Gastrocnemius medialis (tissue), 4 donors: ENCODE measurements at places on chromosomes 11 and 22. TPM values are rescaled to one million over a fixed set of nuclear protein-coding genes. Genes with fewer than 3 reads are reported as not detected.
A peak's percentile ranks its signal among the peaks of the same experiment; 100 is the strongest.

GRCh38 chr11:75536786-75537641 is 11.3 kb upstream of the GDPD5 start:
- H3K36me3 ChIP-seq, result no peaks in the 10 kb centered on the region
- no peak overlapping the region for H3K4me3 ChIP-seq
- no peak overlapping the region for H3K27ac ChIP-seq

Gene SLC37A2
- 2.1 TPM for total RNA-seq

Gene DCUN1D5
- total RNA-seq, result 50.7 TPM

GRCh38 chr22:28395920-28396753 is 283.5 kb downstream of the TTC28 start:
- H3K4me1 ChIP-seq, result no peaks in the 10 kb centered on the region
- H3K4me3 ChIP-seq, result no peak overlapping the region
- no peak overlapping the region for H3K27ac ChIP-seq
- no peak for DNase-seq
- no peaks in the 10 kb centered on the region for H3K36me3 ChIP-seq

DNA sequence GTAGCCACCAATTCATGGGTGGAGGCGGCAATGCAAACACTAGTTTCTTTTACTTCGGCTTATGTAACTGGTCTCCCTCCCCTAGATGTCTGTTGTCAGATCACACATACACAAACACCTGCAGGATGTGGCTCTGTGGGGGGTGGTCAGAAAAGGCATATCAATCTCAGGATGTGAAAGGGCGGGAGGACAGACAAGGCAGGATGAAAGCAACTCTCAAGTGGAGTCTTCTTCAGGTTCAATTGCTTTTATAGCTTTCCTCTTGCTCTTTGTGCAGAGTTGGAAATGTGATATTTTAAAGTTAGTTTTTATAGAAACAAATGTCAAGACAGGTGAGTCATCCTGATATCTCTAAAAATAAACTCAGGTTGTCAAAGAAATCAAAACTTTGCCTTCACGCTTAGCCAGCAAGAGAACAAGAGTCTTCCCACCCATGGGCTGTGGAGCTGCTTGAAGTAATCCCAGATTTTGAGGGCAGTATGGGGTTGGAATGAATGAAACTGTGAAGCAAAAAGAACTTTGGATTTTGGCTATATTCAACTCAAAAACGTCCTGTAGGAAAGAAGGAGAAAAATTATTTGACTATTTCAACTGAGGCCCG is 423.4 kb downstream of the GUCY1A2 start:
- no peak overlapping the region for H3K27ac ChIP-seq
- H3K27me3 ChIP-seq, result no peaks in the 10 kb centered on the region
- H3K36me3 ChIP-seq, result no peaks in the 10 kb centered on the region
- no peak overlapping the region for H3K4me3 ChIP-seq
- DNase-seq, result no peak

- no peaks in the 10 kb centered on the region for H3K27me3 ChIP-seq
- DNase-seq, result peak; percentile 61
- H3K4me1 ChIP-seq, result peaks cover 41% of the 10 kb centered on the region
- no peaks in the 10 kb centered on the region for H3K36me3 ChIP-seq
Observed at GRCh38 chr22:17890892-17891291, 116.6 kb upstream of the BID start.

GRCh38 chr11:13465909-13466371 is 2.9 kb upstream of the BTBD10 start:
- H3K4me1 ChIP-seq, result peaks cover 13% of the 10 kb centered on the region
- H3K27me3 ChIP-seq, result no peaks in the 10 kb centered on the region
- H3K36me3 ChIP-seq, result no peaks in the 10 kb centered on the region
- no peak overlapping the region for H3K27ac ChIP-seq
- no peak for DNase-seq

DNA sequence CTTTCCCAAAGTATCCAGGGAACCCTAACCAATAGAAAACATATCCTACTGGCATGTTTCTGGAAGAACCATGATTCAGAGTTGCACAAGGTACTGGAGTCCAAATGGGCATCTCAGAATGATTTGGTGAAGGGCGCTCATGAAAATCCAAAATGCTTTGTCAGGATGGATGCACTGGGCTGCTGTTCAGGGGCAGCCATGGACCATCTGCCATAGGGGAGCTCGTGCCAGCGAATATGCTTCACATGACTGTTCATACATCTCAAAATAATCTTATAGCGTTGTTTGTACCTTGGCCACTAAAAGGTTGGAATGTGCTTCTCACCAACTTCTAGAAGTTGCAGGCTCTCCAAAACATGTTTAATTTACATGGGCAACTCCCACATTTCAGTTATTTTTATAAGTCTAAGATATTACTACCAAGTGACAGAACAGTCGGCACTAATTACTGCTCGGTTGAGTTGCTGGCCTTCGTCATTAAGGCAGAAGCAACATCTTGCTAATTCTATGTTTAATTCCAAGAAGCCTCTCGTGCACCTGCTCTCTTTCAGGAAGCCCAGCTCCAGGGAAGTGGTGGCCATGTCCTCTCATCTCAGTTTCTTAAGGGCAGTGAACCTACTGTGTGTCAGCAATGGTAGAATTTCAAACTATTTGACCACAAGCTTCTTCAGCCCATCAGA is 1497.7 kb downstream of the TBC1D22A start:
- no peaks in the 10 kb centered on the region for H3K36me3 ChIP-seq
- no peak overlapping the region for H3K4me3 ChIP-seq
- no peaks in the 10 kb centered on the region for H3K4me1 ChIP-seq
- H3K27me3 ChIP-seq, result peaks cover under 1% of the 10 kb centered on the region

- no peak overlapping the region for H3K27ac ChIP-seq
- H3K36me3 ChIP-seq, result no peaks in the 10 kb centered on the region
- DNase-seq, result no peak
- no peaks in the 10 kb centered on the region for H3K4me1 ChIP-seq
- H3K4me3 ChIP-seq, result no peak overlapping the region
- no peaks in the 10 kb centered on the region for H3K27me3 ChIP-seq
Observed at GRCh38 chr11:100467821-100468508, 219.1 kb upstream of the ARHGAP42 start.

- no peak overlapping the region for H3K4me3 ChIP-seq
- H3K4me1 ChIP-seq, result no peaks in the 10 kb centered on the region
- H3K27ac ChIP-seq, result peak overlapping the region; percentile 81
- H3K27me3 ChIP-seq, result peaks cover 25% of the 10 kb centered on the region
- DNase-seq, result no peak
- no peaks in the 10 kb centered on the region for H3K36me3 ChIP-seq
Observed at GRCh38 chr22:50670914-50671538, 1.6 kb upstream of the SHANK3 start.

Gene DTX4
- total RNA-seq, result 0.39 TPM

DNA sequence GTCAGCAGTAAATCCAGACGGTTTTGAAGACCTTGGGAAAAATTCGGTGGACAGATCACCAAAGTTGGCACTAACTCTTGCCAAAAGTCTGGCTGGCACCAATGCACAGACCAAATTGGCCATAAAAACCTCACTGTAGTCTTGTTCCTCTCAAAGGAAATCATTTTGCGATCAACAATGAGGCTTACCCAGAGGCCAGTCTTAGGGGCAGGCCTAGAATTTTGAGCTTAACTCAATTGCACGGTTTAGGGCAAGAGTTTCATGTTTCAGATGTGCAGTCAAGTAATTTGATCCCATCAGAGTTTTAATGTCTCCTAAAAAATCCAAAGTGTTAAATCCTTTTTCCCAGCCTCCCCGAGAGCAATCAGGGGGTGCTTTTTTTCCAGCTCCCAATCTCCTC is 19.0 kb downstream of the MPPED2 start:
- H3K36me3 ChIP-seq, result no peaks in the 10 kb centered on the region
- no peak overlapping the region for H3K27ac ChIP-seq
- no peaks in the 10 kb centered on the region for H3K27me3 ChIP-seq
- no peaks in the 10 kb centered on the region for H3K4me1 ChIP-seq
- no peak overlapping the region for H3K4me3 ChIP-seq

DNA sequence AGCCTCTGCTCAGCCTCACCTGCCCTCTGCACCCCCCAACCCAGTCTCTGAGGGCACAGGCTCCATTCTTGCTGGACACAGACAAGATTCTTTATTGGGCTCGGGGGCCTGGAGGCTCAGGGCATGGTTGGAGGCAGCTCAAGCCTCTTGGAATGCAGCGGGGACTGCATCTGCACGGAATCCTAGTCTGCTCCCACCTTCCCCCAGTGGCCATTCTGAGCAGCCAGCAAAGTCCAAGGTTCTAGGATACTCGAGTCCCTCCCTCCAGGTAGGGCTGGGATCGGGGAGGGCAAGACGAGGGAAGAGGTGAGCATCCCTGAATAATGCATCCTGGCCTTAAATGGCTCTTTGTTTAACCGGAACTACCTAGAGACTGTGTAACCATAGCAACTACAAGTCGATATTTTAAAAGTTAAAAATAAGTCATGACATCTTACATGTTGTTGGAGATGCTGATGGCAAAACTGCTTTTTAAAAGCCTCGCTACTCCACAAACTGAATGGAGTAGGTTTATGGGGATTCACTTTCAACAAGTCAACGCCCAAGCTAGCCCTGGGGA is 10.7 kb upstream of the IGSF22 start:
- no peak overlapping the region for H3K4me3 ChIP-seq
- no peaks in the 10 kb centered on the region for H3K36me3 ChIP-seq
- no peak overlapping the region for H3K27ac ChIP-seq
- no peaks in the 10 kb centered on the region for H3K4me1 ChIP-seq
- no peaks in the 10 kb centered on the region for H3K27me3 ChIP-seq
- no peak for DNase-seq

GRCh38 chr11:97740801-97741151 is 1280.0 kb upstream of the CNTN5 start:
- no peaks in the 10 kb centered on the region for H3K36me3 ChIP-seq
- no peaks in the 10 kb centered on the region for H3K27me3 ChIP-seq
- no peak overlapping the region for H3K4me3 ChIP-seq
- H3K27ac ChIP-seq, result no peak overlapping the region
- peaks cover 4% of the 10 kb centered on the region for H3K4me1 ChIP-seq
- no peak for DNase-seq

Gene ARHGAP20
- 0.72 TPM for total RNA-seq

GRCh38 chr11:3609416-3610265 is 32.2 kb downstream of the ART5 start:
- no peaks in the 10 kb centered on the region for H3K27me3 ChIP-seq
- H3K4me3 ChIP-seq, result no peak overlapping the region
- DNase-seq, result no peak
- H3K4me1 ChIP-seq, result peaks cover 8% of the 10 kb centered on the region
- no peaks in the 10 kb centered on the region for H3K36me3 ChIP-seq
- no peak overlapping the region for H3K27ac ChIP-seq

GRCh38 chr11:128518493-128519207 is 68.7 kb downstream of the ETS1 start:
- no peaks in the 10 kb centered on the region for H3K36me3 ChIP-seq
- peak overlapping the region; percentile 86 for H3K4me3 ChIP-seq
- peaks cover 36% of the 10 kb centered on the region for H3K4me1 ChIP-seq
- peak overlapping the region; percentile 88 for H3K27ac ChIP-seq
- H3K27me3 ChIP-seq, result no peaks in the 10 kb centered on the region

Gene IGLL5
- total RNA-seq, result 0.49 TPM

Gene CASP4
- total RNA-seq, result 17.2 TPM

DNA sequence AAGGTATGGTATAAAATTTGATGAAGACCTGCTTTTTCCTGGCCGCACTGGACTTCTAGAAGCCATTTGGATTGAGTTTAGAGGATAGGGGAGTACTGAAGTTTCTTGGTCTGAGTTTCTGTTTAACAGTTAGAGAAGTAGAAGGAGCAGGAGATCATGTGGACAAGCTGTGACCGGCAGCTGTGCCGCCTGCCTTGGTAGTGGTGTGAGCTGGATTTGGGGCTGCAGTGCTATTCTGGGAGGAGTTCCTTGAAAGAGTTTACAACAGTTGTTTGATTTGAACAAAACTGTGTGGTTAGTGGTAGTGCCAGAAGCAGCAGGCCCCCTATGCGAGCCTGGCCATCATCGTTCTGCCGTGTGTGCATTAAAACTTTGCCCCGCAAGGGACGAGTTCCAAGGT is 105.2 kb downstream of the PDHX start:
- H3K4me3 ChIP-seq, result no peak overlapping the region
- no peaks in the 10 kb centered on the region for H3K36me3 ChIP-seq
- no peak overlapping the region for H3K27ac ChIP-seq
- no peaks in the 10 kb centered on the region for H3K4me1 ChIP-seq

- no peaks in the 10 kb centered on the region for H3K36me3 ChIP-seq
- peak overlapping the region; percentile 91 for H3K4me3 ChIP-seq
- peak overlapping the region; percentile 87 for H3K27ac ChIP-seq
- no peaks in the 10 kb centered on the region for H3K27me3 ChIP-seq
Observed at GRCh38 chr22:50626850-50627641, 906 bp downstream of the ARSA start.

GRCh38 chr11:1706634-1707400 is 9.8 kb downstream of the KRTAP5-6 start:
- H3K4me1 ChIP-seq, result no peaks in the 10 kb centered on the region
- no peak overlapping the region for H3K27ac ChIP-seq
- DNase-seq, result peak; percentile 50
- H3K36me3 ChIP-seq, result no peaks in the 10 kb centered on the region

GRCh38 chr11:8265681-8266241 is 2.1 kb upstream of the LMO1 start:
- H3K4me1 ChIP-seq, result peaks cover 13% of the 10 kb centered on the region
- H3K27me3 ChIP-seq, result peaks cover 37% of the 10 kb centered on the region
- no peak overlapping the region for H3K4me3 ChIP-seq

Gene TLCD5
- 1.0 TPM for total RNA-seq

GRCh38 chr22:31271026-31271425 is 21.3 kb downstream of the PIK3IP1 start:
- H3K4me3 ChIP-seq, result no peak overlapping the region
- no peaks in the 10 kb centered on the region for H3K36me3 ChIP-seq
- no peak overlapping the region for H3K27ac ChIP-seq
- H3K4me1 ChIP-seq, result no peaks in the 10 kb centered on the region
- DNase-seq, result no peak

DNA sequence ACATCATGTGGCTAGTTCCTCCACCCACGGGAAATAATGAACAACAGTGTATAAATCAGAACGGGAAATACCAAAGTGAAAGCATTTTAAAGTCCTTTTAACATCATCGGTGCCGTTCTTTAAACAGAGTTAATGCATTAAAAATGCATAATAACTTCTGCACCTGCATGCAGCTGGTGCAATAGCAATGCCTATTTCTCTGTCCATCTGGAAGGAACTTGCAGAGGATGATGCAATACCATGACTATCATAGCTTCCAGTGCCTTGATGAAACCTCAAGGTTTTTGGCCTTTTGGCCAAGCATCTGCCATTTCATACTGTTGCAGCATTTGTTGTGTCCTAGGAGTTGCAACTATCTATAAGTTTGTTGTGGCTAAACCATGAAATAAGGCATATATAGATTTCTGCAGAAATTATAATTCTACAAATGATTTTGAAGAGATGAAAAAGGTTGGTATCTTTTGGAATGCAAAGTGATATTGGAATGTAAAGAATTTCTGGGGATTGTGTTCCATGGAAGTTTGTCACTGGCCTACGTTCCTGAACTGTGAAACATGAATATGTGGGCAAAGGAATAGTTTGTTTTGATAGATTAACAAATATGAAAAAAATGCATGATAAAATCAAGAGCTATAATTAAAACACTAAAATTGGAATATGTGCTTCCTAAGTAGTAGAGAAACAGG is 9.8 kb upstream of the EIF3F start:
- no peak for DNase-seq
- H3K4me1 ChIP-seq, result no peaks in the 10 kb centered on the region
- H3K27ac ChIP-seq, result no peak overlapping the region
- no peaks in the 10 kb centered on the region for H3K27me3 ChIP-seq
- H3K4me3 ChIP-seq, result no peak overlapping the region
- no peaks in the 10 kb centered on the region for H3K36me3 ChIP-seq

GRCh38 chr11:124900464-124900863 is 2.8 kb upstream of the ROBO4 start:
- H3K27ac ChIP-seq, result peak overlapping the region; percentile 14
- no peaks in the 10 kb centered on the region for H3K36me3 ChIP-seq
- H3K4me3 ChIP-seq, result no peak overlapping the region
- no peaks in the 10 kb centered on the region for H3K27me3 ChIP-seq
- DNase-seq, result no peak
- H3K4me1 ChIP-seq, result peaks cover 4% of the 10 kb centered on the region
